ENCODE measurements at places on chromosomes 6 and 20.
A peak's percentile ranks its signal among the peaks of the same experiment; 100 is the strongest.

- DNase-seq: no peak
Observed at GRCh38 chr6:106514583-106514885, 114.8 kb downstream of the RTN4IP1 start.

- no peak for DNase-seq
Observed at GRCh38 chr6:54754406-54754805, 92.2 kb upstream of the FAM83B start.

GRCh38 chr6:165231581-165232561 lies 77.5 kb downstream of the C6orf118 start:
- DNase-seq: no peak

DNA sequence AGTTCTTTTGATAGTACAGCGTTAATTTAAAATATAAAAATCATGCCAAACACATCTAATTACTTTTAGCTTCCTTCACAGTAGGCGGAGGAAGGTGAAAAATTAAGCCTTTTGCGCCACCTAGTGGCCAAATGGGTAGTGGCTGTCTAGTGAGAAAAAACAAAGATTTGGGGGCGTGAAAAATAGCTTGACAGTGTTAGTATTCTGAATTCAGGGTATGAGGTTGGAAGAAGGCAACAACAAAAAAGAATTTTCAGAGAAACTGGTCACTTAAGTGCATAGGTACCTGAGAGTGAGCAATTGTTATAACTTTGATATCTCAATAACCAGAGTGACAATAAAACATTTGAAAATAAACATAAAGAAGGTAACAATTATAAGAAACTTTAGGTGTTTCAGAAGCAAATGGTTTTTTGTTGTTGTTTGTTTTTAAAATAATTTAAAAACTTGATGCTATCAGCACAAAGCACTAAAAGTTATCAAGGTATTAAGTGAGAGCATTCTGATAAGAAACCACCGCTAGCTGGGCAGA lies 14.3 kb downstream of the PSMB9 start:
- peak; percentile 81 for DNase-seq

- no peak for DNase-seq
Observed at GRCh38 chr6:26312096-26312463, 52.9 kb upstream of the BTN3A2 start.

DNA sequence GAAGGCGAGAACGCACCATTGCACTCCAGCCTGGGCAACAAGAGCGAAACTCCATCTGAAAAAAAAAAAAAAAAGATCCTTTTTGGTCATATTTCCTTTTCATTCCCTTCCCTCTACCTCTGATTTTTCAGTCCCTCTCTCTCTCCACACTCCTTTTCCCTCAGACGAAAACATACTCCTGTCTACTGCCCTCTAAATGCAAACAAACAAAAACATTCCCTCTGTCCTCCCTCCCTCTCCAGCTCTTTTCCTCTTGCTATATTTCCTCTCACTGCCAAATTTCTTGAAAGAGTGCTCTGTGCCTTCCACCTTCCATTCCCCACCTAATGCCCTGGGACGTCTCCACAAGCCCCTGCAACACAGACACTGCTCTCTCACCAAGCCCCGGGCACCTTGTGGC lies 14.9 kb upstream of the MDFI start:
- DNase-seq: no peak

DNA sequence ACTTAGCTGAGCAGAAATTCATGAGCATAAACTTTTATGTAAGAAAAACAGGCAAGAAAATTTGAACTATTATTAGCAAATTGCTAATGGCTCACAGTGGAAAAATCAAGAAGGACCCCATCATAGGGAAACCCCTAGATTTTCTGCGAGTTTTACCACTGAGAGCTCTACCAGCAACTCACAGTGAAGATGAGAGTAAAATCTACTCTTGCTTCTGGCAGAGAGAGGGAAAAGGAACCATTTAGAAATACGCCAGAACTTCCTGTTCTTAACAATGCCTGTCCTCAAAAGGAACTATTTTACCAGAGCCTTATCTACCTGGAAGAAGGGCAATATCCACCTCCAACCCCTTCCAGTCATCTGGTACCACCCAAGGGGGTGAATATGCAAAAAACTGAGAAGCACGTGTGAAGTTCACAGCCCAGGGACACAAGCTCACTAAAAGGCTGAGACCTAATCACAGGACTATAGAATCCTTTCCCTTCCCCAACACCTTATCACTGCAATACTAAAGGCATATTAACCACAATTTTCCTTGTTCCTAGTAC lies 34.4 kb upstream of the ASF1A start:
- no peak for DNase-seq

GRCh38 chr6:100103931-100104330 lies 109.9 kb upstream of the MCHR2 start:
- no peak for DNase-seq

GRCh38 chr6:7138921-7139358 lies 31.2 kb downstream of the RREB1 start:
- no peak for DNase-seq

DNA sequence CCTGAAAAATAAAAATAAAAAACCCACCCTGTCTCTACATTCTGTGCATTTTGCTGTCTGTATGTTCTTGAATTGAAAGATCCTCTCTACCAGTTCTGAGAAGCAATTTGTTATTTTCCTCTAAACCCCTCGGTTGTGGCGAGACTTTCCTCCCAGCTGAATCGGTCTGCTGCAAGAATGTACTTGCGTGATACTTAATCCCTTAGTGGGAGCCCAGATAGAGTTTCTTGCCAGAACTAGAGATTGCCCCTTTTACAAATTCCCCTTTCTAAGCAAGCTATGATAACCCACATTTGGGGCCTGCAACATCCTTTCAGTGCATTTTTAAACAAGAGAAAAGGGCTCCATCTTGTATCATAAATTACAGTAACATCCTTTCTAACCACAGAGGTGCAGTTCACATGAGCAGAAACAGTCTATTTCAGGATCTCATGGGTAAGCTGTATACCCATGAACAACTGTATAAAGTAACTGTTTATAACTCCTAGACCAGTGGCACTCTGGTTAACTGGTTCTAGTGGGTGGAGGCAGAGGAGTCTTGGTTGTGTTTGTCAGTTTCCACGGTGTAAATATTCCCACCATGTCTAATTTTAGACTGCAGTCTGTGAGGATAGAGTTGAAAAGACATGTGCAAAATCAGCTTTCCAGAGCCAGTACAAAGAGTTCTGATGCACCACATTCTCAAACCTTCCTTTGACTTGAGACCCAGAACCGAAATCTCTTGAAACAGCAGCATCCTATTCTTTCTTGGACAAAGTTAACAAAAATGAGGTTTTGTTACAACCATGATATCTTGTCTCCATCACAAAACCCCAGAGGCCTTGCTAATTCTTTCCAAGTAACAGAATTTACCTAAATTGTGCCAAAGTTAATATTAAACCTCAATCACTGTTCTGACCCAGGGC lies 113.1 kb upstream of the ZNF217 start:
- no peak for DNase-seq

- DNase-seq: no peak
Observed at GRCh38 chr6:91480402-91480801, 893.5 kb upstream of the MAP3K7 start.

DNA sequence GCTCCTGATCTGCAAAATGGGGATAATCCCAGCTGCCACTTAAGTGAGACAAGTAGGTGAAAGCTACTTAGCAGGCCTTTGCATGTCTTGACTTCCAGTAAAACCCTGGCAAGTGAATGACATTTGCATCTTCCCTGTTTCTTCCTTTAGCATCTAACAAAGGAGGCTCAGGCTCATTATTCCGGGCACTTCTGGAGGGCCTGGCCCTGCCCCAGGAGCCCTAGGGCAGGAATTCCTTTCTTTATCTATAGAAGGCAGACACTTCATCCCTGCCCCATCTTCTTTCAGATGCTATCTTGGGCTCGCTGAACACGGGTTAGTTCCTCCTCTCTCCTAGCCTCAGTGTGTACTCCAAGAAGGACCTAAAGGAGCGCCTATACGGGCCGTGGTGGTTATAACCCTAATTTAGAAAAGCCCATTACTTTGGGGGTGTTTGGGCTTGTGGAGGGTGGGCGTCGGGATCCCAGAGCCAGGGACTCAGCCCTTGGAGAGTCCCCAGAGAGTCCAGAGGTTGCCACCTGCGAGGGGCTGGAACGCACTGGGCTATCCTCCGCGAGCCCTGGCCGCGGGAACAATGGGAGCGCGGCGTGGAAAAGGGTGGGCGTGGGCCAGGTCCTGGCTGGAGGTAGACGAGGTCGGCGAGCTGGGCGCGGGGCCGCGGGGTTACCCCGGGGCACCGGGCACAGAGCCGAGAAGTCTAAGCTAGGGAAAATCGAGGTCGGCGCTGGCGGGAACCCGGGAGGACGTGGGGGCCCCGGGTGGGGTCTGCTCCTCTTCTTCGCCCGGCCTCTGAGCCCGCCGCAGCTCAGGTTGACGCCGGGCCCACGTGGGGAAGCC lies 62.8 kb upstream of the EPB41L1 start:
- DNase-seq: no peak

- no peak for DNase-seq
Observed at GRCh38 chr20:22348010-22348409, 236.4 kb downstream of the FOXA2 start.

GRCh38 chr6:130307752-130308361 lies 58.0 kb upstream of the TMEM200A start:
- DNase-seq: no peak

- DNase-seq: no peak
Observed at GRCh38 chr6:17280138-17280537, 1.0 kb upstream of the RBM24 start.

DNA sequence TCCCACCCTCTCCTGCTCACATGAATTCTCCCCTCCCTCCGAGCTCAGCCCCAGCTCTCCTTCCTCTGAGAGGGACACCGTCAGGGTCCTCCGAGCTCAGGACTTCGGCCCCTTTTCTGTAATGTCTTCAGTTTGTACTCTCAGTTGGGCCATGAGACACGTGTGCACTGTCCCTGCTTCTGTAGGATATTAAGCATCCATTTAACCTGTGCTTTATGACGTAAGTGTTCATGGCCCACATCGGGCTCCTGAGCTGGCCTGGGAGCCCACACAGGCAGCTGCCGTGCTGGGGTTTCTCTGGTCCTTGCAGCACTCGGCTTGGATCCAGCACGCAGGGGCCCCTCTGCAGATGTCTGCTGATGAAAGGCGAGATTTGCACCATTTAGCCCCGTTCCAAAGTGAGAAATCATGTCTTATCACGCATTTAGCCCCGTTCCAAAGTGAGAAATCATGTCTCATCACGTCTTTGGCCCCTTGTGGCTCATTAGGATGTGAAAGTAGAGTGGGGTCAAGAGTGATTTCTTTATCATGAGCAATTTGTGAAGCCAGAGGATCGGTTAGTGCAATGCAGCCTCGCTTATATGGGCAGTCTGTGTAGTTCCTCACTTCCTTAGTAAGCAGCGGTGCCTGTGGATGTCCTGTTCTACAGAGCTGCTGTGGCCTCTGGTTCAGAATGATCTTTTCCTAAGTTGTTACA lies 25.3 kb downstream of the DUSP22 start:
- no peak for DNase-seq

DNA sequence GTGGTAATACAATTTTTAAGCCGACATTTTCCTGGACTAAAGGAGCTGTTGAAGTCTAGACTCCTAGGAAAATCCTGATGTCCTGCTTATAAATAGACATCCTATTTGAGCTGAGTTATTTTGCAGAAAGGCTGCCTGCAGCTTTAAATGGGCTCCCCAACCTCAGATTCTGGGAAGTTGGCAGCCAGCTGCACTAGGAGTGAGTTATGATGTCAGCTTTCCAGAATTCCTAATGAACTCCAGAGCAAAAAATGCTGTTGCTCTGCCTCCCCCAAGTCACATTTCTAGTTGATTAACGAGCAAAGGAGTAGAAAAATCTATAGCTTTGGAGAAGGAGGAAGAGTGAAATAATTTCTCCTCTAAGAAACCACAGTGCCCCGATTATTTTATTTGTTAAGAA lies 346.3 kb upstream of the SULF2 start:
- DNase-seq: no peak

DNA sequence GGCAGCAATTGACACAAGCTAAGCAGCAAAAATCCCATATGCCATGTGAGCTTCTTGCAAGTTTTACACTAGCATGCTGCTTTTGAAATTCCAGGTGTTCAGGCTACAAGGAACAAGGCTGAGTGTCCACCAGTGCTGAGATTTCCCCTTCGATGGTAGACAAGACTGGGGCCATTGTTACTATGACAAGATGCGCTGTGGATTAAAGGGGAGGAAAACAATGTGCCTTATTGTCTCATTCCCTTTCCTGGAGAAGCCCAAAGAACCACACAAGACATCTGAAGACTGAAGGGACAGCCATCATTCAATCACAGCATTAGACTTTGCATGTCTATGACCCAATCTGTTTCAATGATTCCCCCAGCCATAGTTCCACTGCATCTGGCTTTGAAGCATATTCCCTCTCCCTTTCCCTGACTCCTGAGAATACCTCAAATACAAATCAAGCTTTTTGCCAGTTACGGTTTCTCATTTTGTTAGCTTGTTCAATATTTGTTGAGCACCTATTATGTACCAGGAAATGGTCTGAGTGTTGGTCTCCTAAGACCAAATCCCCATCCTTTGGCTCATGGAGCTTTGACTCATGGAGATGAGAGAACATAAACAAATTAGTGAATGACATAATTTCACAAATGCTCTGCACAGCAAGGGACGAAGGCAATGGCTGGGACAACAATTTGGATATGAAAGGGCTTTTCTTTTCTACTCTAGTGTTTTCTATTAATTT lies 23.4 kb upstream of the SCGN start:
- DNase-seq: no peak

GRCh38 chr20:56483970-56484369 lies 15.5 kb downstream of the RTF2 start:
- DNase-seq: no peak

GRCh38 chr6:118316796-118317384 lies 231.2 kb upstream of the PLN start:
- no peak for DNase-seq

DNA sequence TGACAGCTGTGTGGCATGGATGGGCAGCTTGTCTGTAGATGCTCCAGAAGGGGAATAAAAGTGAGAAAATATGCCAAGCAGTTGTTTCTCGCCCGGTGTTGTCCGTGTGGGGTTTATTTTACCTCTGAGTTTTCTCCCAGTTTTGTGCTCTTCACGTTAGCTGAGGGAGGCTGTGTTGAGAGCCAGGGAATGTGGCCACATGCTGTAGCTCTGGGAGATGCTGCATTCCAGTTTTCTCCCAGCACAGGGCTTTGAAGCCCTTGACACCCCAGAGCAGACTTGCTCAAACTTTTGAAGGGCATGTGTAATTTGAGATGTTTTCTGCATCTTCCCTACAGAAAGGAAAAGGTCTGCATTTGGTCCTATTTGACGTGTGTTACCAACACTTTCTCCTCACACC lies 67.7 kb downstream of the RREB1 start:
- no peak for DNase-seq

DNA sequence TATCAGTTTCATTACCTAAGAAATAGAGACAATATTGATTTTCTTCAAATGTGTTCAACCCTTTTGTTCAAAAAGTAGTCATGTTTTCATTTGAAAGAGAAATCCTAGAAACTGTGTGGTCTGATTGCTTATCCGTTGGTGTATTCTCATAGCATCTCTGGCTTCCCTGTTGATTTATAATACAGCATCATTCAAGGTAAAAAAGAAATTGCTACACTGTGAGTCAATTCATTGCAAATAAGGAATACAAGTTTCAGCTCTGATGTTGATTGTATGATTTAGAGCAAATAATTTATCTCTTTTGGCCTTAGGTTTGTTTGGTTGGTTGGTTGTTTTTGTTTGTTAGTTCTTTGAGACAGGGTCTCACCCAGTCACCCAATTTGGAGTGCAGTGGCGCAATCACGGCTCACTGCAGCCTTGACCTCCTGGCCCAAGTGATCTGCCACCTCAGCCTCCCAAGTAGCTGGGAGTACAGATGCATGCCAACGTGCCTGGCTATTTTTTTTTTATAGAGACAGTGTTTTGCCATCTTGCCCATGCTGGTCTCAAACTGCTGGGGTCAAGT lies 185.5 kb upstream of the TNFAIP3 start:
- no peak for DNase-seq

- DNase-seq: no peak
Observed at GRCh38 chr6:43932259-43933147, 162.5 kb downstream of the VEGFA start.

Measured in stimulated activated CD4-positive, alpha-beta T cell treated with anti-CD3 and anti-CD28 coated beads, Interleukin-15, amount 100 ng/mL, for 48 hours (primary cell).